ENCODE measurements at places on chromosomes 3 and 15.

GRCh38 chr15:82047453-82048400, 1.9 kb upstream of the MEX3B start:
- peak; percentile 8 for DNase-seq

GRCh38 chr3:140093742-140094141, 158.8 kb downstream of the CLSTN2 start:
- DNase-seq, result peak; percentile 84

DNA sequence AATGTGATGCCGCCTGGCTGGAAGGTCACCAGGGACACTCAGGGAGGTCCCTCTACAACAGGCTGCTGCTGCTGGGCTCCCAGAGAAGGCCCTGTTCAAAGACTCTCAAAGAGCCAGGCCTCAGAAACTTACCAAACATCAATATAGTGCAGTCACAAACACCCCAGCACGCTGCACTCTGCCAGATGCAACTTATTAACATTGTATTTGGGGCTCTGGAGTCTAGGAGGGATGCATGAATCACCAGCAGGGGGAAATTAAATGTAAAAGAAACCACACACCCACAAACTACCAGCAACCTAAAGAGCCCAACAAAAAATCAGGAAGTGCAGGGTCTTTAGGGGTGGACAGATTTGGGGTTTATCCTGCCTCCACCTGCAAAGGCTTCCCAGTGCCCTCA, 74.6 kb upstream of the SPATA12 start:
- DNase-seq, result no peak

DNA sequence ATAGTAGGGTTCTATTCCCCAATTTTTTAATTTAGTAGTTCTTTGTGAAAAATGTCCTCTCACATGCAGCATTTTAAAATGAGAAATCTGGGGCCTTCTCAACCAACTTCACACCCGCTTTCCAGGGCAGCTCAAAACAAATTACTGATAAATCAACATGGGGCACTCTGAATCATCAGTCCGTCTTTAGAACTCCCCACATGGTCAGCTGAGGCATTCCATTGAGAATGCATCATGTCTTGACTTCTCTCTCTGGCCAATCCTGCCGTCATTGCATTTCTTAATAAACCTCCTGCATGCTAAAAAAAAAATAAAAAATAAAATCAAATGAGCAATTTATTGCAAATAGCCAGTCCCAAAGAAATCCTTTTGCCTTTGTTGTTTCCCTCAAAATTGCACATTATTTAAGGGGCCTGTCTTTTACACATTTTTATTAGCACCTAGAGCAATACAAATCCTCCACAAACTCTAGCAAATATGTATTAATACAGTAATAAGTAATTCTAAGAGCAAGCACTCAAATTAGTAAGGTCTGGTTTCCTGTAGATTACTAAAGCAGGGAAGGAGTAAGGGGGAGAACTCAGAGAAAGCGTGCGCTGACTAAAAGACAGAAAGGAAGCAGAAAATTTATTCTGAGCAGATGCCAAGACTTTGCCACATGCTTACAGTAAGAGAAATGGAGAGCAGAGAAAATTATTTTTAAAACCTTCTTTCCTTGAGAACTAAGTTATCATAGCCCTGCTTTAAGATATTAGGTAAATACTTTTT, 175.7 kb downstream of the TNIK start:
- DNase-seq, result peak; percentile 20

GRCh38 chr15:71679793-71680353, 130.5 kb upstream of the NR2E3 start:
- no peak for DNase-seq

DNA sequence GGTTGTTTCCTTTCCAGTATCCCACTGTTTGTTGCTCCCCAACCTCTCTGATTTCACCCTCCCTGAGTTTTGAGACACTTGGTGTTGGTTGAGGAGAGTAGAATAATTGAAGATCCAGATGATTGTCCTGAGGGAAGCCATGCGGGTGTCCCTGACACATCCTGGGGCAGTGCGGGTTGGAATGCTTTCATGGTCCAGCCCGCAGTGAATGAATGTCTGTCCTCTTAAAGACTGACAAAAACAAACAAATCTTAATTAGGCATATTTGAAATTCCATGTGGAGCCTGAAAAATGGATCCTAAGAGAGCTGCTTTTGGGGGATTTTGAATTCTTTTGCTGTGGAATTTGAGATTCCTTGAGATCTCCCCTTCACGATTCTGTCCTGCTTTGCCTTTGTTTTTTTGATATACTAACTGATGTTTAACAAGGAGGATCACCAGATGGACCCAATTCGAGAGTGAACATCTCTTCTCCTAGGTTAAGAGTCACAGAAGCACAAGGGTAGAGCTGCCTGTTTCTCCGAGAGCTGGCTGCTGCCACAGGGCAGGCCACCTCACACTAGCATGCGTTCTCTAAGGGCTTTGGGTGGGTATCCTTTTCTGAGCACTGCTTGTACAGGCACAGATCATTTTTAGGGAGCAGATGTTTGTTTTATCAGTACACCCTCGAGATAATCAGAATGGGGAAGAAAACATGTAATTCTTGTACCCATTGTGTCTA, 47.4 kb downstream of the GPR171 start:
- DNase-seq, result no peak

- no peak for DNase-seq
These were observed 55.2 kb downstream of the MCTP2 start for GRCh38 chr15:94286583-94286982.

DNA sequence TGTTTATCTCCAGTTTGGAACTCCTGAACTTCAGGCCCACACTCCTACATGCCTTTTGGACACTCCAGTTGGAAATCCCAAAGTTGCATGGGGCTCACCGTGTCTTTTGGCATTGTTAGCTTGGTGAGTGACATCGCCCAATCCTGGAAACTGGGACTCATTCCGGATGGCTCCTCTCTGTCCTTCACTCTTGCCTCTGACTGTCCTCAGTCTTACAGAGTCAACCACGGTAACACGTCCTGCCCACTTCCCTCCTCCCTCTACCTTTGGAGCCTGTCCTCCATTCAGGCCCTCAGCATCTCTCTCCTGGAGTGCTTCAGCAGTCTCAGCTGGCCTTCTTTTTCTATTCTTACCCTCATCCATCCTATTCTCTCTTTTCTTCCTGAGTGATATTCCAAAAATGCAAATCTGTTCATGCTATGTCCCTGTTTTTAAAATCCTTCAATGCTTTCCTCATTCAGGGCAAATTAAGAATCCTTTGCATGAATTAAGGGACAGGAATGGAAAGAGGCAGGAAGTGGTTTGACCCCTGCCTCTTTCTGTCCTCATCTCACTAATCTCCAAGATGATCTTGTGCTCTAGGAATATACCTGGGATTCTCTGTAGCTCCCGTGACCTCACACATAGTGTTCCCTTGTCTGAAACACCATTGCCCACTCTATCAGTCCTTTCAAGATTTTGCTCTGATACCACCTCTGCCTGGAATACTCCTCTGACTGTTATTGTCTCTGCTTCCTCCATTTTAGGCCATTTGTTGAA, 42.5 kb downstream of the LPP start:
- DNase-seq, result no peak

- no peak for DNase-seq
These were observed 6.0 kb upstream of the RAD18 start for GRCh38 chr3:8969241-8969640.

GRCh38 chr15:80367661-80368060, 36.5 kb upstream of the ARNT2 start:
- DNase-seq, result no peak

- no peak for DNase-seq
These were observed 55.8 kb upstream of the IGF2BP2 start for GRCh38 chr3:185880600-185880999.

DNA sequence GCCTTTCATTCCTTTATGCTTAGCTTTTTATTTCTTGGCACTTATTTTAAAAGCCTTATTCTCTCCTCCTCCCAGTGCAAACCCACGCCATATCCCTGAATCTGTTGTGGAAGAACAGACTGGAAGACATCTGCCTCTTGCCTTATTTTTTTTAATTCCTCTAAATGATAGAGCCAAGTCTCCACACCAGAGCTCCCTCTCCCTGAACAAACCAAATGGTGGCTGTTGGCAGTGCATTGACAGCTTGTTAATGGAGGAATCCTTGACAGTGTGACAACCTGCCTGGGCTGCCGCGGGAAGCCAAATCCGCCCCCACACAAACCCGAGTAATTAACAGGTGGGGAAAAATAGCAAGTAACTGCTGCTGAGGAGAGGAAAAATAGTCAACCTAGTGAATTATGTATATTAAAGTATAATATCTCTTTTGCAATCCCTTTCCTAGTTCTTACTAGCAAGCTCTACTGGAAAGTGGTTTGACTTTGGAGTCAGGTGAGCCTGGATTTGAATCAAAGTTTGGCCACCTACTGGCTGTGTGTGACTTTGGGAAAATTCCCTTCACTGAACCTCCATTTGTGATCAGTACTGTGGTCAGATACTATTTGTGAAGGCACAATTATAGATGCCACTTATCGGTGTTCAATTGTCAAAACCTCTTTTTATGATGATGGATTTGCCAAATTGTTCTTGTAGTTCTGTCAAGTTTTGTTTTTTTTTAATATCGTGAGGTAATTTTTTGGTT, 589.6 kb downstream of the PDCD6IP start:
- no peak for DNase-seq

- no peak for DNase-seq
These were observed 86.6 kb downstream of the MEX3B start for GRCh38 chr15:81959196-81959595.

GRCh38 chr3:165839296-165840076, 2.3 kb upstream of the BCHE start:
- no peak for DNase-seq

- no peak for DNase-seq
These were observed 92.9 kb downstream of the USP13 start for GRCh38 chr3:179745716-179746115.

DNA sequence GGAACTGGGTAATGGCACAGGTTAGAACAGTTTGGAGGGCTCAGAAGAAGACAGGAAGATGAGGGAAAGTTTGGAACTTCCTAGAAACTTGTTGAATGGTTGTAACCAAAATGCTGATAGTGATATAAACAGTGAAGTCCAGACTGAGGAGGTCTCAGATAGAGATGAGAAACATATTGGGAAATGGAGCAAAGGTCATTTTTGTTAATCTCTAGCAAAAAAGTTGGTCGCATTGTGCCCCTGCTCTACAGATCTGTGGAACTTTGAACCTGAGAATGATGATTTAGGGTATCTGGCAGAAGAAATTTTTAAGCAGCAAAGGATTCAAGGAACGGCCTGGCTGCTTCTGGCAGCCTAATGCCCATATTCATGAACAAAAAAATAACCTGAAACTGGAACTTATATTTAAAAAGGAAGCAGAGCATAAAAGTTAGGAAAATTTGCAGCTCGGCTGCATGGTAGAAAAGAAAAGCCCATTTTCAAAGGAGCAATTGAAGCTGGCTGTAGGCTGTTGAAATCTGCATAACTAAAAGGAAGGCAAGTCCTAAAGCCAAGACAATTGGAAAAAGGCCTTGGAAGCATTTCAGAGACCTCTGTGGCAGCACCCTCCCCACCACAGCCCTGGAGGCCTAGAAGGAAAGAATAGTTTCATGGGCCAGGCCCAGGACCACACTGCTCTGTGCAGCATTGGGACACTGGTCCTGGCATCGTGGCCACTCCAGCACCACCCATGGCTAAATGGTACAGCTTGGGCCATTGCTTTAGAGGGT, 182.6 kb upstream of the CD96 start:
- no peak for DNase-seq

DNA sequence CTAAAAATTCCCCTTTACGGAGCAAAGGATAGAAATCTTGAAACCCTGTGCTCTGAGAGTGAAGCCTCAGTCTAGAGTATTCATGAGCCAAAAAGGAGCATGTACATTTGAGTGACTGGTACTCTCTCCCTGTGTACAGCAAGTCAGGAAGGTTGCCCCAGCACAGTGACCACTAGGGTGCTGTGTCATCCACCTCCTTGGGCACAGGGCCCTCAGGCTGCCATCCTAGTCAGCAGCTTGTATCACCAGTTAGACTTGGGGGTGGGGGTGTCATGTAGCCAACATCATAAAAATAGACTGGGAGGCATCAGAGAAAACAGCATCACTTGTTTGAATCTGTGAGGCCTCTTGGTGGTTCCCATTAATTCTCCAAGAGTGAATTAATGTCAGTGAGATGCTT, 12.0 kb downstream of the NME9 start:
- DNase-seq, result no peak

GRCh38 chr3:21889166-21889565, 138.2 kb upstream of the ZNF385D start:
- DNase-seq, result no peak

DNA sequence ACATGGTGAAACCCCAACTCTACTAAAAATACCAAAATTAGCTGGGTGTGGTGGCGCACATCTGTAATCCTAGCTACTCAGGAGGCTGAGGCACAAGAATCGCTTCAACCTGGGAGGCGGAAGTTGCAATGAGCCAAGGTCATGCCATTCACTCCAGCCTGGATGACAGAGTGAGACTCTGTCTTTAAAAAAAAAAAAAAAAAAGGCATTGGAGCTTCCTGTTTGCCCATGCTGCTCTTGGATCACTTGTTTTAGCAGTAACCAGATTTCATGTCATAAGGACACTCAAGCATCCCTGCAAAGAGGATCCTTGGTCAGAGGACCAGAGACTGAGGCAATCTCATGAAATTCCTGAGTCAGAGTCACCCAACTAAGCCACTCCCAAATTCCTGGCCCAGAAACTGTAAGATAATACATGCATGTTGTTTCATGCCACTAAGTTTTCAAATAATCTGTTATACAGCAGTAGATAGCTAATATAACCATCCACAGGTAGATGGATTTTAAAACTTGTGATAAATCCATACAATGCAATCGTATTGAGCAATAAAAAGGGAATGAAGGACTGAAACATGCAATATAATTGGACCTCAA, 82.0 kb upstream of the XXYLT1 start:
- DNase-seq, result no peak

- no peak for DNase-seq
These were observed 130.1 kb downstream of the SRGAP3 start for GRCh38 chr3:9119331-9119730.

- no peak for DNase-seq
These were observed 138.5 kb upstream of the ANKRD28 start for GRCh38 chr3:15936312-15936711.

DNA sequence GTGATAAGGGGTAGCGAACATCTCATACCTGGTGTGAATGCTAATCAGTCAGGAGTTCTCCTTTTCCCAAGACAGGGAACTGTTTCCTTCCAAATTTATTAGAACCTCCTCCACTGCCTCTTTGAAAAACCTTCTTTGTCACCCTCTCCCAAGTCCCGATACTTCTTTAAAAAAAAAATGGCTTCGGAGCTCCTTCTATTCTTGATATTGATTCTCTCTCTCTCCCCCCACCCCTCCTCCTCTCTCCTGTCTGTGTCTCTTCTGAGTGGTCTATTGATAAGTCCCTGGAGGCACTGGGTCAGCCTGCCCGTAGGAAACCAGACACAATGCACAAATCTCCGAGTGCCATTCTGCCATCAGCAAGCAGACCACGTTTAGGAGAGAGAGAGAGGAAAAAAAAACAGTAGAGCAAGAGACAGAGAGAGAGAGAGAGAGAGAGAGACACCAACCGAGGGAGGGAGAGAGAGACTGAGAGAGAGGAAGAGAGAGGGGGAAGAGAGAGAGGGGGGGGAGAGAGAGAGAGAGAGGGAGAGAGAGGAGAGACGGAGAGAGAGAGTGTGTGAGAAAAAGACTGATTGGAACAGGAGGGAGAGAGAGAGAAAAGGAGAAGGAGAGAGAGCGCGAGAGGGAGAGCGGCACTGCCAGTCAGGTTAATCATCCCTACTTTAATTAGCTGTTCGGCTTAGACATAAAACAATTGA, 160.9 kb downstream of the TIGIT start:
- no peak for DNase-seq

- no peak for DNase-seq
These were observed 10.5 kb downstream of the C3orf62 start for GRCh38 chr3:49266410-49267095.

Data from body of pancreas (tissue), 4 donors.